ENCODE measurements at places on chromosomes 5 and 9.

DNA sequence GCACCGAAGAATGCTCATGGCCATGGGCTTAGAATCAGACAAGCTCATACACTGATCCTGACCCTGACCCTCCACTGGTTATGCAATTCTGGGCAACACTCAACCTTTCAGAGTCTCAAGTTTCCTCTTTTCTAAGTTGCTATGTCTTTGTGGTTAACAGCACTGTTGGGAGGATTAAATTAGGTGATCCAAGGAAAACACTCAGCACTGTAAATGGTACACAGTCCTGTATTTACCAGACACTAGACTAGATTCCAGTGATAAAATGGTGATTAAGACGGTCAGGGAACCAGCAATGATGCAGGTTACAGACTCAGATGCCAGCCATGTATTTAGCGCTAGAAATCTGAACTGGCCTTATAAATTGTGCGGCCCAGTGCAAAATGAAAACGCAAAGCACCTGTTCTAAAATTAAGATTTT, 8.1 kb downstream of the ARL15 start:
- DNase-seq, result no peak

DNA sequence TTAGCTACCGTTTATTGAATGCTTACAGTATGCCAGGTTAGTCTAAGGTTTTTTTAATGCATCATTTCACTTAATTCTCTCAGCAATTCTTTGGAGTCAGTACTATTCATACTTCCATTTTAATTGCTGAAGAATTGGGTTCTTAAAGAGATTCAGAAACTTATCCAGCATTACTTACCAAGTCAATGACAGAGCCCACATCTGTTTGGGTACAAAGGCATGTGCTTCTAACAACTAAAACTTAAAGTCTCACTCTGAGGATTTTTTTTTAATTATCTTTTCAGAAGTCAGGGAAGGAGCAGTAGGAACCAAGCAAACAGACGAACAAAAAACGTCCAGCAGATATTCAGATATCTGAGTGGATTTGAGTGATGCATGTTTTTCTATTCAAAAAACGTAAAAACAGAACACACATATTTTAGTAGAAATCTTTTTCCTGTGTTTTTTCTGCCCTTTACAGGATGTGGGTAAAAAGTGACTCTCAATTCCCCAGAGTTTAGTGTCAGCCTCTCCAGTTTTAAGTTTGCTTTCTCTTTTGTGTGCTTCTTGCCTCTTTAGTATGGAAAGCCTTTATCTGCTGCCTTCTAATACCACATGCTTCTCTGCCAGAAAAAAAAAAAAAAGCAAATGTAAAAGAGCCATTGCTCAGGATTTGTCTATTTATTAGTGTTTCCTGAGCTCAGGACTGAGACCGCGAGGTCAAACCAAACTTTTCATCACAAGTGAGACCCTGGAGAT, 118.0 kb downstream of the PRKACG start:
- no peak for DNase-seq

DNA sequence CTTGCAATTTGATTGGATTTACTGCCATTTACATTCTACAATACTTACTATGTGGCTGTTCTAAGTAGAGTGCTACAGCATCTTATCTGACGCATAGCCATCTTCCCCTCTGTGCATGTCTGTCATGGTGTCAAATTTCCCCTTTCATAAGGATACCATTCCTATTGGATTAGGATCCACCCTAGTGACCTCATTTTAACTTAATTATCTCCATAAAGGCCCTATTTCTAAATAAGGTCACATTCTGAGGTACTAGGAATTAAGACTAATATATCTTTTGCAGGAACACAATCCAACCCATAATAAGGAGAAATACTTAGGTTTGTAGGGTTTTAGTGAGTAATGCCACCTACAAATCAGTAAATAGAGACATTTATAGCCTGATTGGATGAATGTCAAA, 268.0 kb downstream of the ADAMTSL1 start:
- no peak for DNase-seq

- peak; percentile 36 for DNase-seq
These were observed 494 bp downstream of the CERT1 start for GRCh38 chr5:75510836-75511434.

- DNase-seq, result no peak
These were observed 118.7 kb upstream of the GAS1 start for GRCh38 chr9:87065981-87066380.

DNA sequence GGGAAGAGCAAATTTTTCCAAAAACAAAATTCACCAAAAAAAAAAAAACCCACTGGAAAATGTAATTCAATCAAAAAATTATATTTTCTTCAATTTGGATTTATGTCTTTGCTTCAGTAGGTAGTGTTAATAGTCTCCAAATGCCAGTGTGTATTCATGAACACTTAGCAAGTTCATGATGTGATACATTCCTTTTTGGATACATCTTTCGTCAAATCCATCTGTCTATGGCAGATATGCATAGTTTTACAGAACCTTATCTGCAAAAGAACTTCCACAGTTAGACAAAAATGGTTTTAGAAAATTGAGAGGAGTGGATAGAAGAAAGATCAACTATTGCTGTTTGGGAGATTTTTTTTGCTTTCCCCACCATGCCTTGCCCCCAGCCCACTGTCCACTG, 214.6 kb downstream of the DEPDC1B start:
- DNase-seq, result no peak

DNA sequence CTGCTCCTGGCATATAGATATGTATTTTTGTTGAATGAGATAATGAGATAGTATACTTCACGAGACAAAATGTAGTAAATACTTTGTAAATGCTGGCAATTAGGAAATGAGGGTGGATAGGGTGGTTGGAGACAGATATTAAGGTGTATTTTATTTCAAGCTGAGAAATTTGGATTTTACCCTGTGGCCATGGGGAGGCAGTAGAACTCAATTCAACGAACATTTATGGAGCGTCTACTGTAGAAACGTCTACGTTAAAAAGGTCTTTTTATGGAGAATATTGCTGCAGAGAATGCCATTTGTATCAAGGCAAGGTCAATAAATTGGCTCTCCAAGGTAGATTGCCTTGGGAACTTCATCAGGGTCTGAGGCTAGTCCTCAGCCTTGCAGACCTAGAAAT, 21.5 kb upstream of the RALGPS1 start:
- no peak for DNase-seq

DNA sequence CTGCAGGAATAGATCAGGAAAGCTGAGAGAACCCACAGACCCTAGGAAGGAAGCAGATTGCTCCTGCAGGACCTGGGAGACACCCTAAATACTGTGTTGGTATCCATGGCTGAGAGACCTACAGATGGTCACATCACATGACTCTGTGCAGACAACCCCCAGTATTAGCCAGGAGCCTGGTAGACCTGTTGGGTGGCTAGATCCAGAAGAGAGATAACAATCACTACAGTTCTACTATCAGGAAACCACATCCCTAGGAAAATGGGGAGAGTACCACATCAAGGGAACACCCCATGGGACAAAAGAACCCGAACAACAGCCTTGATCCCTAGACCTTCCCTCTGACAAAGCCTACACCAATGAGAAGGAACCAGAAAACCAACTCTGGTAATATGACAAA, 24.2 kb upstream of the MELK start:
- DNase-seq, result no peak

GRCh38 chr9:114461468-114461867, 43.8 kb downstream of the WHRN start:
- DNase-seq, result no peak

- DNase-seq, result no peak
These were observed 272.9 kb upstream of the PTGER4 start for GRCh38 chr5:40406741-40407211.

GRCh38 chr9:121316378-121316777, 48.4 kb downstream of the GSN start:
- no peak for DNase-seq

GRCh38 chr5:159210210-159210661, 883 bp upstream of the RNF145 start:
- no peak for DNase-seq
